ENCODE measurements at places on chromosomes 6 and 20. TPM values are rescaled to one million over a fixed set of nuclear protein-coding genes. Genes with fewer than 3 reads are reported as not detected.

DNA sequence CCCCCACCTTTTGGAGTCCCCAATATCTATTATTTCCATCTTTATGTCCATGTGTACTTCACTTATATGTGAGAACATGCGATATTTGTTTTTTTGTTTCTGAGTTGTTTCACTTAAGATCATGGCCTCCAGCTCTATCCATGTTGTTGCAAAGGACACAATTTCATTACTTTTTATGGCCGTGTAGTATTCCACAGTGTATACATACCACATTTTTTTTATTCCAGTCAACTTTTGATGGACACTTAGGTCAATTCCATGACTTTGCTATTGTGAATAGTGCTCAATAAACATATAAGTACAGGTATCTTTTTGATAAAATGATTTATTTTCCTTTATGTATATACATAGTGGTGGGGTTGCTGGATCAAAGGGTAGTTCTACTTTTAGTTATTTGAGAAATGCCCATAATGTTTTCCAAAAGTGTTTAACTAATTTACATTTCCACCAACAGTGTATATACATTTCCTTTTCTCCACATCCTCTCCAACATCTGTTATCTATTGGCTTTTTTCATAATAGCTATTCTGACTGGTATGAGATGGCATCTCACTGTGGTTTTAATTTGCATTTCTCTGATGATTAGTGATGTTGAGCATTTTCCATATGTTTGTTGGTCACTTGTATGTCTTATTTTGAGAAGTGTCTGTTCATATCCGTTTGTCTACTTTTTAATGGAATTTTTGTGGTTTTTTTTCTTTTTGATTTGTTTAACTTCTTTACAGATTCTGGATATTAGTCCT is 34.0 kb upstream of the COL10A1 start:
- H3K27me3 ChIP-seq: no peaks in the 10 kb centered on the region
- no peak overlapping the region for H3K4me3 ChIP-seq
- H3K36me3 ChIP-seq: peaks cover 43% of the 10 kb centered on the region
- no peak overlapping the region for H3K27ac ChIP-seq
- H3K4me1 ChIP-seq: peaks cover 11% of the 10 kb centered on the region

The OPRM1 gene
- not detected for total RNA-seq

GRCh38 chr20:19743640-19743995 is 14.4 kb upstream of the RIN2 start:
- no peaks in the 10 kb centered on the region for H3K4me1 ChIP-seq
- H3K4me3 ChIP-seq: no peak overlapping the region
- no peaks in the 10 kb centered on the region for H3K36me3 ChIP-seq
- DNase-seq: no peak
- no peak overlapping the region for H3K27ac ChIP-seq

DNA sequence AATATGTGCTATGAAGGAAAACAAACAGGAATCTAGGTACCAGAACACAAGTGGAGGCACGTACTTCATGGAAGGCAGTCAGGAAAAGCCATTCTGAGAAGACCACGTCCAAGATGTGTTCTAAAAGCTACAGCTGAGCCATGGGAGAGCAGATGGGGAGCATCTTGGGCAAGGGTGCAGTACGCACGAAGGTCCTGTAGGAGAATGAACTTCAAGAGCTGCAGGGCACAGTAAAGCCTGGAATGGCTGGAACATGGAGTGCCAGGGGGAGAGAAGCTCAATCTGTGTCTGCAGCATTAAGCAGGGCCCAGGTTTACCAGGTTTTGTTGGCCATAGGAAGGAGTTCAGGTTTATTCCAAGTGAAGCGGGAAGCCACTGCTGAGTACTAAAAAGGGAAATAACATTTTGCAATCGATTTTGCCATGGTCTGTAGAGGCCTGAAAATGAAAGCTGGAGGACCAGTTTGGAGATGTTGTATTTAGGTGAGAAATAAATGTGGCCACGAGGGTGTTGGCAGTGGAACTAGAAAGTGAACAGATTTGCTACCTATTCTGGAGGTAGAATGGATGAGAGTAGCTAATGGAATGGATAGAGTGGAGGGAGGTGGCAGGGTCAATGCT is 29.9 kb downstream of the ADTRP start:
- H3K36me3 ChIP-seq: peaks cover 4% of the 10 kb centered on the region
- DNase-seq: no peak
- no peak overlapping the region for H3K4me3 ChIP-seq
- H3K27me3 ChIP-seq: no peaks in the 10 kb centered on the region
- no peak overlapping the region for H3K27ac ChIP-seq

GRCh38 chr6:157681041-157681650 is 141.9 kb upstream of the SNX9 start:
- no peak overlapping the region for H3K27ac ChIP-seq
- no peaks in the 10 kb centered on the region for H3K4me1 ChIP-seq
- H3K27me3 ChIP-seq: no peaks in the 10 kb centered on the region

DNA sequence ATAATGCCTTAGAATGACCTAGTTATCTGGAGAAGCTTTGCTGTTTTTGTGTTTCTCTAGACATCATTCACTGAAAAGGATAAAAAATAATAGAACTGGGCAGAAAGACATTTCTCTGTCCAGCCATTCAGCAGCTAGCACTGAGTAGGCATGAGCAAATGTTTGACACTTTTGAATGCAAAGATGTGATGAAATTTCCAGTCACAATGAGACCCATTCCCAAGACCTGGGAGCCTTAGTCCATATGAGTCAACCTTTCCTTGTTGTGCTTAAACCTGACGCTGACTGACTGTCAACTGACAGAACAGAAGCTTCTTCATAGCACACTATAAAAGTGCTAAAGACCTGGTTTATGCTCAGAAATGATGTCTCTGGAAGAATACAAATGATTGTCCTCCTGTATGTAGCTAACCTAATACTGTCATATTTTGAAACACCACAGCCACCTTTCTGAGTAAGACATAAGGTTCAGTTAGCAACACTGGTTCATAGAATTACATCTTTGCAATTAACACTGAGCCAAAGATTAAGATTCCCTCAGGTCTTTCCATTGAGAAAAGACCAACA is 17.1 kb downstream of the RALGAPA2 start:
- no peak overlapping the region for H3K27ac ChIP-seq
- H3K27me3 ChIP-seq: no peaks in the 10 kb centered on the region
- H3K4me3 ChIP-seq: no peak overlapping the region

The DDO gene
- not detected for total RNA-seq

GRCh38 chr6:52424513-52424912 is 4.4 kb downstream of the EFHC1 start:
- no peaks in the 10 kb centered on the region for H3K27me3 ChIP-seq
- no peaks in the 10 kb centered on the region for H3K4me1 ChIP-seq
- no peak overlapping the region for H3K27ac ChIP-seq
- H3K36me3 ChIP-seq: no peaks in the 10 kb centered on the region
